ENCODE measurements at places on chromosomes 13 and 19.

DNA sequence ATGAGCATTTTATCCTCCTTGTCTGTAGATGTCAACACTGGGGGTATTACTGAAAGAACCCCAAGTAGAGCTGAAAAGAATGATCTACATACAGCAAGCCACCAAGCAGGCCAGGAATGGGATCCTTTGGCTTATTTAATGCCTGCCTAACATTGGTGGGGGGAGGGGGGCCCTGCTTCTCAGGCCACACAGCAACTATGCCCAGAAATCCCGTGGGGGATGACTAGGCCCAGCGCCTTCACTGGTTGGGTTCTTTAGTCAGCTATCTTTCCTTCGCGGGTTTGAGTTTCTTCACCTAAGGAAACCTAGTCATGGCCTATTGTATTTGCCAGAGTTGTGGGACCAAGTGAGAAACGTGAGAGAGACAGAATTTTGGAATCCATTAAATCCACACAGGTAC lies 80.5 kb downstream of the CCNA1 start:
- DNase-seq = no peak

- no peak for DNase-seq
Observed at GRCh38 chr13:22801402-22802003, 379.3 kb upstream of the SGCG start.

- no peak for DNase-seq
Observed at GRCh38 chr13:65911546-65912193, 1318.5 kb downstream of the PCDH9 start.

- DNase-seq = no peak
Observed at GRCh38 chr13:98315466-98315865, 138.4 kb upstream of the RNF113B start.

DNA sequence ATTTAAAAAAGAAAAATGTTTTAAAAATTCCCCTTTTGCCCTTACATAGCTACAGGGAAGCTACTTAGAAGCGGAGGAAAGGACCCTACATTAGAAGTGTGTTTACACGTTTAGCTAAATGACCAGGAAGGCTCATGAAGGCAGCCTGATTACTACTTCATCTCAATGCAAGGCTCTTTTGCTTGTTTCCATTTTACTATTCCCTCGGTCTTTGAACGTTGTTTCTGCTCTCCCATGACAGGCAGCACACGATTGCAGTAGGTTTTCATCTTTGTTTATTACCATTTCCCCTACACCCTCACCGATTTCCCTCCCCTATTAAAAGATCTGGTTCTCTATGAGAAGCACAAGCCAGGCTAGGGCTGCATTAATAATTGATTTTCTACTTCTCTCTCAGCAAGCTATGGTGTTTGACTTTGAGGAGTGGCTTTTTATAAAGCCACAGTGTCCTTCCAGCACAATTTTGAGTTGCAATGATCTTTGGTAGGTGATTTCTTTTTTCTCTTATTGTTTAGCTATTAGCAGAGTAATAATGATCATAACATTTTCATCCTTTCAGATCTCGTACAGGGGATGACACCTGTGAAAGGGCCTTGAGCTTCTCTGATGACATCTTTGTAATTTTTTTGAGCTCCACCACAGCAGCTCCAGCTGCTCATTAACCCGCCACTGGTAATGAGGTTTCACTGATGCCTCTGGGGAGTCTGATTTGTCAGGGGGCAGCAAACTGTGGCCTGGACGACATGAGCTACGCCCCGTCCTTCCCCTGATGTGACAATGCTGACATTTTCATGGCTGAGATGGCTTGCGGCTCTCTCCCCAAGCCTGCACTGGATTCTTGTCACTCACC lies 670.3 kb downstream of the UQCRFS1 start:
- no peak for DNase-seq

GRCh38 chr19:37251308-37252229 lies 33.6 kb downstream of the ZNF383 start:
- peak; percentile 70 for DNase-seq

DNA sequence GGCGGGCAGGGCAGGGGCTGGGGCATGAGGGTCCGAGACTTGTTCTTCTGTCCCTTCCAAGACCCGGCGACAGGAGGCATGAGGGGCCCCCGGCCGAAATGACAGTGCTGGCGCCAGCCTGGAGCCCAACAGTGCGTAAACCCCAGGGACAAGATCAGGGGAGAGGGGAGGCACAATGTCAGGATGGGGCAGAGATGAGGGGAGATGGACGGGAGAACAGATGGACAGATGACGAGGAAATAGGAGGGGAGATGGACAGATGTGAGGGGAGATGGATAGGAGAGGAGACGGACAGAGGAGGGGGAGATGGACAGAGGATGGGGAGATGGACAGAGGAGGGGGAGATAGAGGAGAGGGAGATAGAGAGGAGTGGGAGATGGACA lies 518 bp downstream of the FLT3LG start:
- DNase-seq = no peak

GRCh38 chr13:53204598-53204997 lies 176.0 kb downstream of the OLFM4 start:
- no peak for DNase-seq

DNA sequence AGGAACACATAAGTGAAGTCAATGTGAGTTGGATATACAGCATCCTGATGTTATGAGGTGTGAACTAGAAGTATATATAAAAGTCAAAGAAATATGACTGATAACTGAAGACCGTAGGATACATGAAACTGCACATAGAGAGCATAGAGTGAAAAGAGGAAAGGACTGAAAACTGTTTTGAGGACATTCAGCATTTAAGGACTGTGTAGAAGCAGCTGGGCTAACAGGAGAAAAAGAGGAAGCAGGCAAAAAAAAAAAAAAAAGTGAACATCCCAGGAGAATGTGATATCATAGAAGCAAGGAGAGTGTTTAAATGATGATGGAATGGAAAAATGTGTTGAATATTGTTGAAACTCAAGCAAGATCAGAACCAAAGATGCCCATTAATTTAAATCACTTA lies 363.5 kb downstream of the PCDH20 start:
- DNase-seq = no peak

DNA sequence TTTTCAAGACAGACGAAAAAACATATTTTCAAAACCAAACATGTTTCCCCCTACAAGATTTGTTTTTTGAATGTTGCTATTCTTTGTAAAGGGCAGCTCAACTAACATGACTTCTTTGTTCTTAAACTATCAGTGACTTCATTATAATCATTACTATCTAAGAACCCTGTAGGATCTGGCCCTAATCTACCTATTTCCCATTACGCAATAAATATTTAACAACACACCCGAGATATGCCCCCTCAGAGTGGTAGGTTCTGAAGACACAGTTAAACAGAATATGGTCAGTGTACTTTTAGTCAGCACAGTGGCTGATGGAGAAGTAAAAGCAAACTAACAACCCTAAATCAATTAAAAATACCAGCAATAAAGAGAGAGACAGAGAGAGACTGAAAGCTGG lies 186.9 kb downstream of the DIAPH3 start:
- DNase-seq = no peak

DNA sequence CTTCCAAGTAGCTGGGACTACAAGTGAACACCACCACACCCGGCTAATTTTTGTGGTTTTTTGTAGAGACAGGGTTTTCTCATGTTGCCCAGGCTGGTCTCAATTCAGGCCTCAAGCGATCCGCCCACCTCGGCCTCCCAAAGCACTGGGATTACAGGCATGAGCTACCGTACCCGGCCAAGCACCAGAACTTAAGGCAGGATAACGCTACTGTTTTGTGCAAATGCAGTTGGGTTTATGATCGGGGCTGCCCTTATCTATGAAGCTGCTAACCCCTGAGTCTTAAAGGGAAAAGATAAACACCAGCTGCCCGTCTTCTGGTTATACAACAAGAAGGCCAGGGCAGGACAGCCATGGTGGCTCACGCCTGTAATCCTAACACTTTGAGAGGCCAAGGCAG lies 12.6 kb upstream of the TM6SF2 start:
- DNase-seq = no peak

GRCh38 chr13:28415994-28416421 lies 78.9 kb downstream of the FLT1 start:
- no peak for DNase-seq

GRCh38 chr13:77480066-77480465 lies 55.4 kb upstream of the SCEL start:
- no peak for DNase-seq

DNA sequence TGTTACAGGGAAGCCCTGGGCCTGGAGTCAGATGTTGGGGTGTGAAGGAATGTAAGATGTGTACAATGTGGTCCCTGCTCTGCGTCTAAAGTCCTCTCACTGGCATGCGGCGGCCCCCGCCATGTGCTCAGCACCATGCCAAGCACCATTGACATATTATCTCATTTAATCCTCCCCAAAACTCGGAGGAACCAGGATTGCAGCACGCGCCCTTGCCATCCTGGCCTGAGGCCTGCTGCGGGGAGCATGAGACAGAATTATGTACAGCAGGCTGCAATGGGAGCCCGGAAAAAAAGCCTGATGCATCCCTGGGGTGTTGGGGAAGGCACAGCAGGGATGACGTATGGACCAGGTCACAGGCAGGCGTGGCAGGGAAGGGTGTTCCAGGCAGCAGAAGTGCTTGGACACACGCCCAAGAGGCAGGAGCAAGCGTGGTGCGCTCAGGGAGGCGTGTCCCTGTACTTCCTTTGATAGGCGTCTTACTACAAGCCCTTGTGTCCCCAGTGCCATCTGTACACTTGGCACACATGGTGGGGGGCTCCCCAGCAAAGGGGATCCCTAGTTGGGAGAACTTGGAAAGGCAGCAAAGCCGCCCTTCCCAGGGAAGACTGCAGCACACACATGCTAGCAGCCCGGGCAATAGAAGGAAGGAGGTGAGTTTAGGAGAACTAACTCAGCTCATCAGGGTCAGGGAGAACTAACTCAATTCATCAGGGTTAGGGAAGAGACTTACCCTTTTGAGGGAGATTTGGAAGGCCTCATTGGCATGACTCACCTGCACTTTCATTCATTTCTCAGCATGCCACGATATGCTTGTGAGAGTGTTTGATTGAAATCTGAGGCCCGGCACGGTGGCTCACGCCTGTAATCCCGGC lies 3.4 kb downstream of the EVI5L start:
- no peak for DNase-seq

DNA sequence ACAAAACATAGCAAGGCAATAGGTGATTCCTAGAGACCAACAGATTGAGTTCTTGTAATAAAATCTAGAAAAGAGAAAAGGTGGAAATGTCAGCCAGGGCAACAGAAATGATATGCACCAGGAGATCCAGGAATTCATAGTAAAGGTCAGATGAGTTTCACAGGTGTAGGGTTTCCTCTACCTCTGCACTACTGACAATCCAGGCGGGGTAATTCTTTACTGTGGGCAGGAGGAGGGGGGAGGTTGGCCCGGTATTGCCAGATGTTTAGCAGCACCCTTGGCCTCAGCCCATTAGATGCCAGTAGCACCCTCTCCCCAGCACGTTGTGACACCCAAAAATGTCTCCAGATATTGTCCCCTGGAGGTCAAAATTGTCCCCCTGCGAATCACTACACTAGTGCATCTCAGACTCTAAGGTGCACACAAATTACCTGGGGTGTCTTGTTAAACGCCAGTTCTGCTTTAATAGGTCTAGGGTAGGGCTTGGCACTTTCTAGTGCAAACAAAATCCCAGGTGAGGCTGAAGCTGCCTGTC lies 3.5 kb upstream of the UBAC2 start:
- no peak for DNase-seq
